ENCODE measurements at places on chromosomes 6 and 20. TPM values are rescaled to one million over a fixed set of nuclear protein-coding genes. Genes with fewer than 3 reads are reported as not detected.

The OR2H2 gene
- not detected for total RNA-seq

GRCh38 chr6:73079978-73080377 lies 145.3 kb downstream of the KHDC1L start:
- DNase-seq = no peak

GRCh38 chr20:57024849-57025248 lies 241.6 kb downstream of the BMP7 start:
- DNase-seq = no peak

DNA sequence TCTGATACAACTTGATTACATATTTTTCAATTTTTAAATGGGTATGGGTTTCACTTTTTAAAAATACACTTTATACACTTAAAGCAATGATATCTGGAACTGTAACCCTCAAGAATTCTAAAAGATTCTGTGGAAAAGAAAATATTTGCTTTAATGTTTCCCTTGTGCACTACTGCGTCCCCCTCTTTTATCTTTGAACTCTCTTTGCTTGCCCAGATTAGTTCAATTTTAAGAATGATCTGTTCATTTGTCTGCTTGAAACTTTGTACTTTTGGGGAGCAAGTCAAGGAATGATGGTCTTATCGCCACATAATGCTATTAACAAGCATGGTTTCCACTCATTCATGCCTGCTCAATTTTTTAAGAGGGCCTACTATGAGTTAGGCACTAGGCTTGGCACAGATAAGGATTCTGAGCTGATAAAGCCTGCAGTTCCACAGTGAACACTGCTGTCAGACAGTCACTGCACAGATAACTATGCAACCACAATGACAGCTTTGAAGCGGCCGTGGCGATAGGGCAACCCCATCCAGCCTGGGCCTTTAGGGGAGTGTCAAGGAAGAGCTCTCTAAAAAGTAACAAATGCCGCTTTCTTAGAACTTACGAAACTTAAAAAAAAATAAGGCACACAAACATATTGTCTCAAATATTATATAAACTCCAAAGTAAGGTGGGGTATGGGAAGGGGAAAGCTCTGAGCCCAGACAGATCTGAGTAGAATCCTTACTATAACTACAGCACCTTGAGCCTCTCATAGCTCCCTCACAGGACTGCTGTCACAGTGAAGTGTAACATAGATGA lies 29.7 kb downstream of the FYN start:
- no peak for DNase-seq

- DNase-seq = no peak
These were observed 697.3 kb downstream of the TFAP2A start for GRCh38 chr6:9717568-9717967.

DNA sequence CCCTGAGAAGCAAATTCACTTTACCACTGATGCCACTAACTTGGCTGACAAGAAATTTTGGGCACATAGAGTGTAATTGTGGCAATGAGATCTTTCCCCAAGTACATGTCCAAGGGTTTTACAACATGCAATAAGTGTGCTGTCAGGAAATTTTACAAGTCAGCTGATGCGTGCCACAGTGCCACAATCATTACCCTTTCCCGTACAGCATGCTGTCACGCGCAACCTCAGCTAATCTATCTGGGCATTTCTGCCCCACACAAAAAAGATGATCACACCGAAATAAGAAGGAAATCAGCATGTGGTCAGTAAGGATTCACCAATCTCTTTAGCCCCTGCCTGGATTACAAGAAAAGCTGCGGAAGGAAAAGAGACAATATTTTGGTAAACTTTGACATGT lies 163.6 kb upstream of the PREP start:
- no peak for DNase-seq

GRCh38 chr20:13255356-13255755 lies 34.3 kb downstream of the ISM1 start:
- DNase-seq = no peak
